MM.1S (cell line): ENCODE measurements at places on chromosomes 11 and 22.

DNA sequence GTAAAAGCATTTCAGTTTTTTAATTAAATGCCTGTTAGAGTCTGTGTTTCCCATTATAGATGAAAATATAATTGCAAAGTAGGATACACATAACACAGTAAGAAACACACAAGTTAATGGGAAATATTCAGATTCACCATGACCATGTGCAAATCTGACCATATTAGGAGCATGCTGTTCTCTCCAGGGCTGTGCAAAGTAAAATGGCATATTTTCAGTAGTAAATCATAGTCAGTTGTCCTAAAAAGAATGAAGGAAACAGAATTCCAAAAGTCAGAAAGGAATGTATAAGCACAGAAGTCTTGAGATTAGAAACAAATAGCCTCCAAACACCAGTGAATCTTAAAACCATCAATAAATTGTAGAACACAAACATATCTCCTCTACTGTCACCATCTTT is 44.4 kb downstream of the CNTN5 start:
- no peak overlapping the region for H3K27ac ChIP-seq
- peaks cover 17% of the 10 kb centered on the region for H3K4me1 ChIP-seq
- no peaks in the 10 kb centered on the region for H3K36me3 ChIP-seq
- H3K4me3 ChIP-seq: no peak overlapping the region
- no peak for DNase-seq

- no peaks in the 10 kb centered on the region for H3K4me1 ChIP-seq
- H3K27me3 ChIP-seq: no peaks in the 10 kb centered on the region
These were observed 393.2 kb upstream of the TENM4 start for GRCh38 chr11:79834015-79834414.

DNA sequence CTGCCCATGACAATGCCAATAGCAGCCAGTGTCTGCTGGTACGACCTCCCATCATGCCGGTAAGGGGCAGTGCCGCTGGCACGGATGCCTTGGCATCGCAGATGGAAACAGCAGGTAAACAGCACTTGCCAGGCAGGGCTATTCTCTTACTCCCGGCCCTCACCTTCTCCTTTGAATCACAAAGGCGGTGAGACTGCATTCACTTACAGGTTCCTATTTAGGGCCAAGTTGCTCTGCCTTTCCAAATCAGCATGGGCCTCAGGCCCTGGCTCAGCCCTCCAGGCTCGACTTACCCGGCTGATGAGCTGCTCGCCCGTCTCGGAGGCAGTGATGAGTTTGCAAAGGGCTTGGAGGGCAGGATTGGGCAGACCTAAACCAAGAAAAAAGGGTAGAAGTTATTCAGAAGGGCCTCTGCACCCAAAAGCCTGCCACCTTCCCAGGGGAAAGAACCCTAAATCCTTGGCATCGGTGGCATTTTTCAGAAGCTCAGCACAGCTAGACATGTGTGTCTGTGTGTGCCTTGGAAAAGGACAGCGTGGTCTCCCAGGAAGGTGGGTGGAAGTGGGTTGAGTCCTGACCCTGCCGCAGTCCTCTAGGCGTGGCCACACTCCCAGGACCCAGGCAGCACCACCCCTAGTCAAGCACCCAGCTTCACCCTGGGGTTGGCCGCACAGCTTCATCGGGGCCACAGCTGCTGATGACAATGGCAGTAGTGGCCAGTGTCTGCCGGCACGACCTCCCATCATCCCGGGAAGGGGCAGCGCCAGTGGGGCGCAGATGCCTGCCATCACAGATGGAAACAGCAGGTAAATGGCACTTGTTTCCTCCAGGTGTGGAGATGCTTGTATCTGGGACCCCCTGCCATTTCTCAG is 73.5 kb upstream of the PITPNB start:
- no peak overlapping the region for H3K27ac ChIP-seq
- no peaks in the 10 kb centered on the region for H3K36me3 ChIP-seq
- H3K27me3 ChIP-seq: no peaks in the 10 kb centered on the region
- no peaks in the 10 kb centered on the region for H3K4me1 ChIP-seq
- no peak overlapping the region for H3K4me3 ChIP-seq

GRCh38 chr11:64291752-64292459 is 804 bp downstream of the KCNK4 start:
- DNase-seq: no peak
- H3K4me3 ChIP-seq: no peak overlapping the region
- no peak overlapping the region for H3K27ac ChIP-seq
- H3K36me3 ChIP-seq: no peaks in the 10 kb centered on the region
- peaks cover 58% of the 10 kb centered on the region for H3K27me3 ChIP-seq

DNA sequence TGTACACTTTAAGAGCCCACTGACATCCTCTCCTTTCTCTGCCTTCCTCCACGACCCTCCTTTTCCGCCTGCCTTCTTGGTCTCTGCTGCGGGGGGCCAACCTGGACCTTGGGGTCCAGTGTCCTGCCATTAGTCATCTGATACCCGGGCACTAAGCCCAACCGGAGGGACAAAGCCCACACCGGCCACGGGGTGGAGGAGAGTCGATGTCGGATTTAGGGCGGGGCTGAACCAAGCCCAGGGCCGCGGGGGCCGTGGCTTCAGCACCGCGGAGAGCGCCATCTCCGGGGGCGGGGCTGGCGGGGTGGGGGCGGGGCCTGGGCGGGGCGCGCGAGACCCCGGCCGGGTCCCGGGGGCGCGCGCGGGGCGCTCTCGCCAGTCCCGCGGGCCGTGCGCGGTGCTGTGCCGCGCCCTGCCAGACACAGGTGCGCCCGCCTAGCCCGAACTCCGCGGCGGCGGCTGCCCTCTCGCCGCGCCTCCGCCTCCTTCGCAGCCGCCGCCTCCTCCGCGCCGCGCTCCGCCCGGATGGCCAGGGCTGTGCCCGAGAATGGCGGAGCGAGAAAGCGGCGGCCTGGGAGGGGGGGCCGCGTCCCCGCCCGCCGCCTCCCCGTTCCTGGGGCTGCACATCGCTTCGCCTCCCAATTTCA is at the start of gene MAPK8IP1:
TSS of gene MAPK8IP1 (plus strand) at position 378 of the 647 bp plus-strand sequence. CDS start at position 548, 170 bp downstream.
- no peaks in the 10 kb centered on the region for H3K4me1 ChIP-seq
- H3K4me3 ChIP-seq: peak within 1 kb of the TSS; percentile 50; the same call in 1 of the 2 replicates
- H3K36me3 ChIP-seq: no peaks in the 10 kb centered on the region
- no peak within 1 kb of the TSS for H3K27ac ChIP-seq
- no peaks in the 10 kb centered on the region for H3K27me3 ChIP-seq

DNA sequence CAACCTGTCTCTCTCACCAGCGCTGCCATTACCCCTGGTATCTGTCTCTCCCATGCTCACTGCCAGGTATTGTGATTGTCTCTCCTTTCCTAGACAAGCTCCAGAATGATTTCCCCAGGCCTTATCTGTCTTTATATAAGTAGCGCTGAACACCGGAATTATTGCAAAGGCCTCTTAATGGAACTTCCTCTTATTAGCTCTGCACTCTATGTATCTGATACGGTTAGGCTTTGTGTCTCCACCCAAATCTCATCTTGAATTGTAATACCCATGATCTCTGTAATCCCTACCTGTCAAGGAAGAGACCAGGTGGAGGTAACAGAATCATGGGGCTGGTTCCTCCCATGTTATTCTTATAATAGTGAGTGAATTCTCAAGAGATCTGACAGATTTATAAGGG is 39.3 kb downstream of the DDI1 start:
- H3K27ac ChIP-seq: no peak overlapping the region
- H3K4me3 ChIP-seq: no peak overlapping the region
- no peaks in the 10 kb centered on the region for H3K4me1 ChIP-seq
- DNase-seq: no peak
- H3K36me3 ChIP-seq: no peaks in the 10 kb centered on the region

- no peaks in the 10 kb centered on the region for H3K36me3 ChIP-seq
- H3K27ac ChIP-seq: no peak overlapping the region
- no peaks in the 10 kb centered on the region for H3K4me1 ChIP-seq
- 0 out of 2 replicates have a peak, but pooled peaks cover 4% of the 10 kb centered on the region for H3K27me3 ChIP-seq
- no peak overlapping the region for H3K4me3 ChIP-seq
These were observed 16.7 kb downstream of the MB start for GRCh38 chr22:35600476-35600875.

DNA sequence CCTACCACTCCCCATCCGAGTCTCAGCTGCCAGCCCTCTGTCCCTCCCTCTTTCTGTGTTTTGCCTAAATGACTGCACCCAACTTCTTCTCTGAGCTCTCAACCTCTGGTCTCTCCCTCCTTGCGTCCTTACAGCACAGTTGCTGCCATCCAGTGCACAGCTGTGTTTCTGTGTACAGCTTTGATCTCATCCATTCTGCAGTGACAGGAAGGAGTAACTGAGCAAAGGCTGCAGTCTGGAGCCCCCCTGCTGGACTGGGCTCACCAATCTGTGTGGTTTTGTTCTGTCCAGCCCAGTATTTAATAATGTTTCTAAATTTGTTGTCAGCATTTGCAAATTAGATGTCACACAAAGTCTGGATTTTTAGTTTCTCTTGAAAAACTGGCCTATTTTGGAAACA is 43.8 kb downstream of the PRR5L start:
- no peaks in the 10 kb centered on the region for H3K4me1 ChIP-seq
- H3K27ac ChIP-seq: no peak overlapping the region
- H3K27me3 ChIP-seq: no peaks in the 10 kb centered on the region
- H3K36me3 ChIP-seq: no peaks in the 10 kb centered on the region
- no peak for DNase-seq

DNA sequence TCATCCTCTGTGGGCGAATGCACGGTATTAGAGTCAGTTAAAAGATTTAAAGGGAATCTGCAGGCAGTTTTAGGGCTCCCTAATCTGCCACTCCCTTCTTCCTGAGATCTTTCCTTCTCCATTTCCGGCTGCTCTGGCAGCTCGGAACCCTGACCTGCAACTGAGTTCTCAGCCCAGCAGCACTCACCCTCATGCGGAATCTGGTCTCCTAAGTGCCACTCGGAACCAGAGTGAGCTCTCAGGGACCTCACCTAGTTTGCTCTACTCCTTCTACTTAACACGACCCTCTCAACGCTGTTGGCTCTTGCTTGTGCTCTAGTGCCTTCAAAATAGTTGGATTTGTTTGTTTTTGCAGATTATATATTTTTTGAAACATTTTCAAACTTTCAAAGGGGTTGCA is 19.3 kb upstream of the IL10RA start:
- H3K36me3 ChIP-seq: no peaks in the 10 kb centered on the region
- DNase-seq: no peak
- peaks cover 9% of the 10 kb centered on the region; the same call in 1 of the 2 replicates for H3K4me1 ChIP-seq
- no peak overlapping the region for H3K27ac ChIP-seq
- no peak overlapping the region for H3K4me3 ChIP-seq

DNA sequence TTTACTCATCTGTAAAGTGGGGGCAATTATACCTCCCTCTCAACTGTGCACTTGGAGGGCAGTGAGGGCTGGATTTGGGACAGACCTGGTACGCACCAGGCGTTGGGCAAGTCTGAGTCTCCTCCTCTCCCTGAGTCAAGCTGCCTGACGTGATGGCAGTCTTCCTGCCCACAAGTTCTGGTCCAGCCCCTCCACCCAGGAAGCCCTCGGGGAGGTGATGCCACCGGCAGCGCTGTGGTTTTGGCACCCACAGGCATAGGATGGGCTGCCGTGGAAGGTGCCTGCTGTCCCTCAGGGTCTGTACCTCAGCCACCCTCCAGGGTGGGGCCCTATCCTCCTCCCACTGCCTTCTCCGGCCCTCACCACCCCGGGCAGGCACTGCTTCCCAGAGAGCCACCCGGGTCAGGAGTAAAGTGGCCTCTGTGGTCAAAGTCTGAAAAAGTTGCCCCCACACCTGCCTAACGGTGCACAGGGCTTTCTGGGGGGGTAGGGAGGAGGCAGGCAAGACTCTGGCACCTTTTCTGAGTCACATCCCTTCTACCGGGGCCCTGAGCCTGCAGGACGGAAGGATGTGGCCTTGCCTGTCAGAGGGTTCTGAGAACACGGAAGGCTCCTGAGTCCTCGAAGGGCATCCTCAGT is 6.5 kb upstream of the APOBEC3H start:
- no peaks in the 10 kb centered on the region for H3K27me3 ChIP-seq
- no peak overlapping the region for H3K27ac ChIP-seq
- H3K36me3 ChIP-seq: no peaks in the 10 kb centered on the region
- no peak for DNase-seq
- no peak overlapping the region for H3K4me3 ChIP-seq

DNA sequence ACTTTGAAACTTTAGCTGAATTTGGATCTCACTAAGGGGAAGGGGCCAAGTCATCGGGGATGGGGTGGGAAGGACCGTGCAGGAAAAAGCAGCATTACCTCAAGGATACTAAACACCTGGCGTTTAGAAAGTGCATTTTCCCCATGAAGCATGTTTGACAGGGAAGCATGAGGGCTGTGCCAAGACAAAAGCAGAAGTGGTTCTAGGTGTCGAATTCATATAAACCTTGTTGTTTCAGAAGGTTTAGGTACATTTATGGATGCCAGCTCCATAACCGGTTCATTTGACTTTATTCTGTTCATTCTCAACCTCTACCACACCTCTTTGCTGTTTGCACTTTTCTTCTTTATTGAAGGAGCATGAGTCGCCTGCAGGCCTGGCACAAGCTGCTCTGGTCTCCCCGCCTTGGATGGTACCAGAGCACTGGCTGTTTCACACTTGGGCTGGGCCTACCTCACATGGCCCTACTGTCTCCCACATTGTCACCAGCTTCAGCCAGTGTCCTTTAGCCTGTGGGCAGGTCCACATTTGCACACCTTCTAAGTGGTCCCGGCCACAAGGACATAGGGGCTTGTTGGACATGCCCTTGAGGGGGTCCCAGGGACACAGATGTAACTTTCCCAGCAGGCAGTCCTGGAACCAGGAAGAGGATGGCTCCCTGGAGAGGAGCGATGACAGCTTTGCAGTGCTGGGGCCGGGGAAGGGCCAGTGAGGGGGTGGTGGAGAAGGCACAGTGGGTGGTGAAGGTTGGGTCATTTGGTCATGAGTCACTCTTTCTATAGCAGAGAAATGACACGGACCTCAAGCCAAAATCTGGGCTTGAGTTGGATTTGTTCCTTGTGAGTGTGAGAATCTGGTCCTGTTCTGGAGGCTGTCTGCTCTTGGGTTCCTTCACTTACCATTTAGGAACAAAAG is 3.2 kb upstream of the ST14 start:
- no peak for DNase-seq
- H3K4me1 ChIP-seq: peaks cover 3% of the 10 kb centered on the region; the same call in 1 of the 2 replicates
- H3K4me3 ChIP-seq: no peak overlapping the region
- peaks cover 17% of the 10 kb centered on the region for H3K27me3 ChIP-seq
- no peaks in the 10 kb centered on the region for H3K36me3 ChIP-seq

DNA sequence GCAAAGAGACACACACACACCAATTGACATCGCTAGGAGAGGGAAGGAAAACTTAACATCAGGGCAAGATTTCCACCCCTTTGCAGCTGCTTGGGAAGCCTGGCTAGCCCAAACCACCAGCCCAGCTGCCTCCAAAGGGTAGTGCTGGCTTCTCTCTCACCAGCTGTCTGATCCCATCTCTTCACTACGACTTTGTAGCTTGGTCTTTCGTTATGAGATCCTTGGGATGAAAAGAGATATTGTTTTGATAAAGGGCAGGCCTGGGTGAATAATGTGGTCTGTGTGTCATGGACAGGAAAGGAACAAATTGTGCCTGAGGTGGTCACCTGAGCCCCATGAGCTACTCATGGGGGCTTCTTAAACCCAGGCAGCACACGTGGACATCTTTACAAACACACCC is 101.9 kb downstream of the ARL14EP start:
- no peak overlapping the region for H3K4me3 ChIP-seq
- no peak for DNase-seq
- H3K36me3 ChIP-seq: no peaks in the 10 kb centered on the region
- no peaks in the 10 kb centered on the region for H3K4me1 ChIP-seq
- no peak overlapping the region for H3K27ac ChIP-seq
- H3K27me3 ChIP-seq: no peaks in the 10 kb centered on the region
